ENCODE measurements at places on chromosomes 5 and 9.
A peak's percentile ranks its signal among the peaks of the same experiment; 100 is the strongest.

GRCh38 chr9:78472111-78472510, 175.2 kb downstream of the PSAT1 start:
- no peak for DNase-seq

DNA sequence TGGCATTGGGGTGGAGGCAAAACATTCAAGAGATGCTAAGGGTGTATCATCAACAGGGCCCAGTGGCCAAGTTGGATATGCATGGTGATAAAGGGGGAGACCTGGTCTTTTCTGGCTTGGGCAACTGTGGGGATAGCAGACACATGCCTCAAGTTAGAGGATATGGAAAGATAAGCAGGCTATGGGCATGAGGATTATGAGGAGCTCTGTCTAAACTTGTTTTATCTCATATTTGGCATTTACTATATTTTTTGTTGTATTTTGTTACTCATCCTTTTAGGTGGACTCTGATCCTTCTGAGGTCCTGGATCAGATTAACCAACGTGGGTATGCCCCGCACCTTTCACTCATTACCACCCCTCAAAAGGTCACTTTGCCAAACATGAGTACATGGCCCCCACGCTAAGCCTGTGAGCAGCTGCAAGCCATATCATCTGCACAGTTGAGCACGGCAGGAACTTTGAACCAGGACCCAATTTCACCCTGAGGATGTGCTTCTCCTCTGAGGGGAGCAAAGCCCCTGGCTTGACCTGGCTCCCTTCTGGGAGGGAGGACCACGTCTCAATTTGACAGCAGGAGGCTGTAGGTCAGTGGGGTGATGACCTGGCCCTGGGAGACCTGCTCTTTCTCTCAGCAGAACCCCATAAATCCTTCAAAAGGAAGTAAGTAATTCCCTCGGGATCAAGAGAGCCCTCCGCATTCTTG, 71.1 kb upstream of the CD180 start:
- no peak for DNase-seq

GRCh38 chr5:141633871-141634561, 2.6 kb downstream of the HDAC3 start:
- DNase-seq, result no peak

GRCh38 chr5:1324719-1325190, 20.1 kb downstream of the CLPTM1L start:
- DNase-seq, result no peak

DNA sequence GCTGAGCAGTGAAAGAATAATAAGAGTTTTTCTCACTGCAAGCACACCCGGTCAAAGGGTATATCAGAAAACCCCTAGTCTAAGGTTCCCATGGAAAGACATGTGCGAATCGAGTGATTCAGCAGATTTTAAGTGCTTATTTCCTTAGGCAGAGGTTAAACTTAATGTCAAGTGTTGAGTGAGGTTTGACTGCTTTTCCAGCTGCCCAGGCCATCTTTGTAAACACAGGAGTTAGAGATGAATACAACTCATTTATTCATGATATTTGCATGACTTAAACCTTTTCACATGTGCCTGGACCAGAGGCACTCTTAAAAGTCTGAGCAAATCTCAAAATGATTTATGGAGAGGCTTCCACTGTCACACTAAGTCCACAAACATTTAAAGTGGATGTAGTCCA, 137.8 kb upstream of the RGMB start:
- no peak for DNase-seq

DNA sequence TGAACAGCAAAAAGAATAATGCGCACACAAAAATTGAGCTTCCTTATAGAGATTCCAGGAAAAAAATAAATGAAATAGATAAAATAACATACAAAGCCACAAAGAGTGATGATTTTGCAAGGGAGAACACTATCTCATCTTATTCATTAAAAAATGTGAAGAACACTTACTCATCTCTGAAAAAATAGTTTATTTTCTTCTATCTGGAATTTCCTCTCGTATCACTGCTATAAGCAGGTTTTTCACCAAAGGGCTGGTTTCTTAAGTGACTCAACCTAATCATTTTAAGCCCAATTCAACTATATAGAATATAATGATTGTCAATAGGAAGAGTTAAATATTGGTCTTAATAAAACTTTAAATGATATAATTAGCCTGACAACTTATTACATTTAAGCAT, 504.9 kb downstream of the NR2F1-AS1 start:
- DNase-seq, result no peak

DNA sequence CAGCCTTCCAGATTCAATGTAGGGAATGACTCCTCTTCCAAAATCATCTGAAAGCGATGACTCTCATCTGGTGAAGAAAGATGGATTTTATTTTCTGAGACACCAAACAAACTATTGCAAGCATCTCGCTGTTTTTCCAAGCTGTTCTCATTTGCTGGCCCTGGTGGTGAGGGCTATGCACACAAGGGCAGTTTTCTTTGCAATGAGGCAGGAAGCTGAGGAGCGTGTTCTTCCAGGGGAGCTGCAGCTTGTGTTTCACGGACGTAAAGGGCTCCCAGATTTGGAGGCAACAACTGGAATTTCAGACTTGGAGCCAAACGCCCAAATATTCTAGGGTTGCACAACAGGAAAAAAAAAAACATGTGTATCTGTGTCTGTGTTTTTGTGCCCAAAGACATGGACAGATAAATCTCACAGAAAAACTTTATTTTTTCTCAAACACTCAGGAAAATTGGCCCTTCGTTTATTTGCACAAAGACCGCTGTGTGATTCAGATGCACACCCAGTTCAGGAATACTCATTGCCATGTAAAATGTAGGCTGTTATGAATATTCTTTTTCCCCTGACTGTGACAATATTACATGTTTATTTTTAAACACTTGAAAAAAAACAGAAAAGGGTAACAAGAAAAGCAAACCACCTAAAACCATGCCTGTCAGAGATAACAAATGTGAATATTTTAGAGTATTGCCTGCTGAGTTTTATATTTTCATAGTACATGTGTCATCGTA, 151.3 kb downstream of the GAS1 start:
- DNase-seq, result no peak

- DNase-seq, result no peak
Observed at GRCh38 chr5:72438141-72438540, 69.1 kb downstream of the ZNF366 start.

DNA sequence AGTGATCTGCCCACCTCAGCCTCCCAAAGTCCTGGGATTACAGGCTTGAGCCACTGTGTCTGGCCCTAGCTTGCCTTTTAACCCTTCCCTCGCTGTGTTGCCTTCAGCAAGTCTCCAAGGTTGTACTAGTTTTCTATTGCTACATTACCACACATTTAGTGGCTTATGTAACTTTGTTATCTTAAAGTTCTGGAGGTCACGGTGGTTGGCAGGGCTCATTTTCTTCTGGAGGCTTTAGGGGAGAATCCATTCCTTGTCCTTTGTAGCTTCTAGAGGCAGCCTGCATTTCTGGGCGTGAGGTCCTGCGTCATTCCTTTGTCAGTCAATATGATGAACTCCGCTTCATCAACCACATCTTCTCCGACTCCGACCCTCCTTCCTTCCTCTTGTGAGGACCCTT, 2.9 kb upstream of the PRRC2B start:
- no peak for DNase-seq

DNA sequence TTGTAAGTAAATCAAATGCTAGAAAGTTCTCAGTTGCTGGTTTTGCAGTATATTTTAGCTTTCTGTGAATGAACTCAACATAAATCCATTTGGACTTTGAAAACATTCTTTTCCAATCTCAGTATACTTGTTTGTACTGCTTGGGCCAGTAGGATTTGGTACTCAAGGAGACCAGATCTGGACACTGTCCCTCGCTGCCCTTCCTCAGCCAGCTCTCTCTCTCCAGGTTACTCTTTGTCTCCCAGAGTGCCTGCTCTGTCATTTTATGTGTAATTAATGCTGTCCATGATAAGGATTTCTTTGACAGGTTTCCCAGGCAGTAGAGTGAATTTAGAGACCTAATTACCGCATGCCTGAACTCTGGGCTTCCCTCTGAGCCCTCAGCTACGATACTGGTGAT, 344.6 kb upstream of the SGCD start:
- DNase-seq, result no peak

- no peak for DNase-seq
Observed at GRCh38 chr5:1334831-1335539, 9.9 kb downstream of the CLPTM1L start.

DNA sequence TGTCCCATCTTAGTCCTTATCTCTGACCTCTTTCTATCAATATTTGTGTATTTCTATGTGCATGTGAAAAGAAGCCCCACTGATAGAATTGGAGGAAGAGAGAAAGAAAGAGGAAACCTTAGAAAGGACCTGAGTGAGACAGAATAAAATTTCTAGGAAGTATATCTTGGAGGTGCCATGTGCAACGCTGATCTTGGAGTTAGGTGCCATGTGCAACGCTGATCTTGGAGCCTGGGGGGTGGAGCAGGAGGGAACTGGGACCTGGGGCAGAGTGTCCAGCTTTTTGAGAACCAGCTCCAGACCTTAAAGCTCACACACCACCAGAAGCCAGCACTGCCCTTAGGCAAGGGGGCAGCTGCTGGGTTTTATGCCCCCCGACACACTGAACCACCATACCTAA, 89.4 kb downstream of the SHC3 start:
- DNase-seq, result no peak

DNA sequence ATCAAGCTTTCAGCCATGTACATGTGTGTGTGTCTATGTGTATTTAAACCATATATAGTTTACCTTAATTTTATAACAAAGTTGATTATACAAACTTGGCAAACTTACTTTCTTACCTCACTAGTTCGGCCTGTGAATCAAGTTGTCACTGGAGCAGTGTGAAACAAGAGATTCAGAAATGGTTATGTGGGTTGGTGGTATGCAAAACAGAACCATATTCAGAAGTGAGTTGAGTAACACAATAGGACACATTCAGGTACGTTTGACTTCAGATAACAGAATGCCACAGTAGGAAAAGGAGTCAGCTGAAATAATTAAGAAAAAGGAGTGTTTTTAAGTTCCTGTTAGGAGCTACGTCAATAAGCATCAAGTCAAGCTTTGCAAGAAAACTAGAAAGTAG, 21.5 kb downstream of the XPA start:
- no peak for DNase-seq

- DNase-seq, result no peak
Observed at GRCh38 chr9:128102196-128102595, 25.3 kb downstream of the PTGES2 start.

- DNase-seq, result peak; percentile 11
Observed at GRCh38 chr9:135864447-135865049, 42.8 kb downstream of the CAMSAP1 start.

DNA sequence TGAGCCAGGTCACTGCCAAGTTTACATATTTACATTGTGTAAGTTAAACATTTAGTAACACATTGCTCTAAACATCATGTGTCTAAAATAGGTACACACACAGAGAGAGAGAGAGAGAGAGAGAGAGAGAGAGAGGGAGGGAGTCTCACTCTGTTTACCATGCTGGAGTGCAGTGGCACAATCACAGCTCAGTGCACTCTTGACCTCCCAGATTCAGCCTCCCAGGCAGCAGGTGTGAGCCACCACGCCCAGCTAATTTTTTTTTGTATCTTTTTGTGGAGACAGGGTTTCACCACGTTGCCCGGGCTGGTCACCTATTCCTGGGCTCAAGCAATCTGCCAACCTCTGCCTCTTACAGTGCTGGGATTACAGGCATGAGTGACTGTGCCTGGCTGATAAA, 1045.3 kb downstream of the TLE1 start:
- no peak for DNase-seq

- no peak for DNase-seq
Observed at GRCh38 chr9:91408475-91408874, 15.2 kb downstream of the NFIL3 start.

DNA sequence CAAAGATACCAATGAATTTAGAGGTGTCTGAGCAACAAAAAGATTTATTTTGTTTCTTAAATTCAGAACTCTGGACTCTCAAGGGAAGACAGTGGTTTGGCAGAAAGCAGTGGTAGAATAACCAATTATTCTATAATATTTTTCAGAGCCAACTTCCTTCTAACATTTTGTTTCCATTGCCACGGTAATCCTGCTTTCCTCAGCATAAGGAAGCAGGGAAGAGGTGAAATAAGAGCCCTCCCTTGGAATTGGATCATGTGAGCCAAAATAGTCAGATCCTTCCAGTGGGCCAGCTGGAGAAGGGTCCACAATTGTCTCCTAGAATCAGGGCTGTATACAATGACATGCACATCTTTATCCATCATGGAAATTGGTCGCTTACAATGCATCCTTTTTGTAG, 130.0 kb upstream of the MAP1B start:
- no peak for DNase-seq

GRCh38 chr5:163682234-163682633, 176.8 kb downstream of the MAT2B start:
- no peak for DNase-seq

GRCh38 chr5:68067976-68068603, 147.5 kb upstream of the PIK3R1 start:
- no peak for DNase-seq

DNA sequence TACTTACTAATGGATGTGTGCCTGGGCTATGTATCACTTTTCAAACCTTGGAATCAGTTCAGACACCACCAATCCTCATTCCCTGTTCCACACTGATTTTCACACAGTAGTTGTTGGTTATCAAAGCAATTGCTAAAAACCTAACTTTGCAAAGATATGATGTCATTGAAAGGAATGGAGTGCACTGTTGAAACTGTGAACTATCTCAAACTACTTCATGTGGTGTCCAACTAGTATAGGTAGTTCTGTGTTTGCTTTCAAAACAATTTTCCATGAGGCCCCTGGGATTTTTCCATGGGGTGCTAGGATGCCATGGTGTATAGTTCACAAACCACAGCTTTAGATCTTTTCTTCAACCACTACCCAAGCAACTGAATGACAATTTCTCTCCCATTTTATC, 17.8 kb downstream of the INIP start:
- DNase-seq, result no peak

DNA sequence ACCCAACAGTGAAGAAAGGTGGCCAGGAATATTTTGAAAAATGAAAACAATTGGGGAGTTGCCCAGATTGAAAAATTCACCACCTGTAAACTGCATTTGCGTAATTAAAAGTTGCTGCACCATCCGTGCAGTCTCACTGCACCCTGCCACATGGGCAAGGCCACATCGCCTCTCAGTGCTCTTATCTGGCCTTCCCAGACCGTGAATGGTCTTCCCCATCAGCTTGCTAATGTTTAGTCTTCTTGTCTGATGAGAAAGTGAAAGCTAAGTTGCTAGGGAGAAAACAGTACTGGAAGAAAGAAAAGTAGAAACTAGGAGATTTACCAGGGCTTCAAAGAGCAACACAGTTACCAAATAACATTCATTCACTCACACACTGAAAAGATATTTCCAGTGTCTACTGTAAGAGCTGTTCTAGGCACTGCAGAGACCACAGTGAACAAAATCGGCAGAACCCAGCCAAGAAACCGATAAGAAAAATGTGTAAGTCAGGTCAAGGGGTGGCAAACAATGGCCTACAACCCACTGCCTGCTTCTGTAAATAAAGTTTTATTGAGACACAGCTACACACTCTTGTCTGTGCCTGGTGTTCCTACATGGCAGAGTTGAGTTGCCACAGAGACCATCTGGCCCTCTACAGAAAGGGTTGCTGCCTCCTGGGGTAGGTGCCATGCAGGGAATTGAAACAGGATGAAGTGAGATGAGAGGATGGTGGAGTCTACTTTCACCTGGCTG, 51.2 kb upstream of the CTSL start:
- DNase-seq, result no peak

- DNase-seq, result no peak
Observed at GRCh38 chr5:140630292-140631035, 2.5 kb downstream of the CD14 start.
